ENCODE measurements at places on chromosomes 1 and 21.

DNA sequence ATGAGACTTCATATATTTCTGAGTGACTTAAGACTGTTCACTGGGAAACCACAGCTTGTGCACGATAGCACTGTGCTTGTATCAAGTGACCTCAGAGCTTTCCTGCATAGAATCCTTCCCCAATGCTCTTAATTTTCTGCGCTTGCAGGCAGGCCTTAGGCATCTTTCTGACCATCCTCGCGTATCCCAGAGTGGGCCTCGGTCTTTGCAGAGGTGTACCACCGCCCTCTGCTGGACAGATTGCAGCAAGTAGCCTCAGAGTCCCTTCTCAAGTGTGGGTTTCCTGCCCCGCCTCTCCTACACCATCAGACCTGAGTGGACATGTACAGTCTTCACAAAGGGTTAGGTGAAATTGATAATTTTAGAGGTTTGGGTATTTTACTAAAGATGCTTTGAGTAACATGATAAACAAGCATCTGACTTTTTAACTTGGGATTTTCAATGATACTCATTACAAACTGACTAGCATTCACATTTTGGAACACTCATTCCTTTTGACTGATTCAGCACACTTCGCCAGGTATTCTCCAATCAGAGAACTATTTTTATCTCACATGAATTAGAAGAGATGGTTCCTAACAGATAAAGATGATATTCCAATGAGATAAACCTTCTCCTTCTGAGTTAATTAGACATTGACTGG lies 246.5 kb upstream of the USP25 start:
- DNase-seq, result no peak

DNA sequence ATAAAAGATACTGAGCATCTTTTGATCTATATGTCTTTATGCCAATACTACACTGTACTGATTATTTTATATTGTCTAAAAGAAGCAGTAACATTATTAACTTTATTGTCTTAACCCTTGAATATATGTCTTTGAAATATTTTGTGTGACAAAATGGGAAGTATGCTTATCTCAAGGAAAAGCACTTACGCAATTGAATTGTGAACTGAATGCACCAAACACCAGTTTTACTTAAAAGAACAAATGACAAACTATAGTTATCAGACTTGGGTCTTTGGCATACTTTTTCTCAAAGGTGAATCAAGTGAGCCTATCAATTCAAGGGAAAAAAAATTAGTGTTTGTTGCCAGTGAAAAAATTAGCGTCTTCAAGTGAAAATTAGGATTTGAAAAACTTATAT lies 9.2 kb upstream of the SLC6A9 start:
- no peak for DNase-seq

GRCh38 chr1:193552274-193552673 lies 365.9 kb upstream of the B3GALT2 start:
- DNase-seq, result no peak

- no peak for DNase-seq
Observed at GRCh38 chr21:42117229-42117966, 46.3 kb downstream of the UMODL1 start.

- DNase-seq, result no peak
Observed at GRCh38 chr1:77540501-77541161, 141.8 kb downstream of the ZZZ3 start.

GRCh38 chr1:232188318-232188717 lies 441.6 kb downstream of the SIPA1L2 start:
- no peak for DNase-seq

GRCh38 chr1:119276558-119276957 lies 92.0 kb upstream of the HAO2 start:
- no peak for DNase-seq

DNA sequence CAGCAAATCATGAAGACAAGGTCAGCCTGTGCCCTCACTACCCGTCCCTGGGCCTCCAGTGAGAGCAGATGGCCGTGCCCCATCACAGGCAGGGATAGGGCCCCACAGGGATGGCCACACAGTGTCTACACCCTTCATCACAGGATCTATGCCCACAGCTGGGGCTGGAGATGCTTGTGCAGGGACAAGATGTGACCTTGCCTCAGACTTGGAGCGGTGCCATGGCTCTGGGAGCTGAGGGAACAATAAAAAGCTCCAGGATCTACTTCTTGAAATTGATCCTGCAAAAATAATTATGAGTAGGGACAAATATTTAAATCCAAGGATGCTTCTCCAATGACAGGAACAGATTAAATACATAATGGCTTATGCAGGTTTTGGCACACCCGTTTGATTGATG lies 25.4 kb upstream of the TCEA3 start:
- DNase-seq, result no peak

DNA sequence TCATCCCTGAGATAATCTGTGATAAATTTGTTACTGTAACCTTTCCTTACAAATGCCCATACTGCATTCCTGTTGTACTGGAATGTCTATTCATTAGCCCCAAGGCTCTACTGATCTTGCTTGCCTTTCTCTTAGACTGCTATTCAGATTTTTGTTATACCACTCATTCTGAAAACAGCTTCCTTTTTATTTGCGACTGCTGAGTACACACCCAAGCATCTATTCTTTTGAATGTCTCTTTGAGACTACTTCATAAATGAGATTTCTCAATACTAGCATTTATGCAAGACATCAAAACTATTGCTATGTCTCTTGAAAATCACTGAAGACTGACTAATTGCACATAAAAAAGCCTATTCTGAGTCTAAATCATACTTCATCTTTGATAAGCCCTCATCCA lies 38.6 kb downstream of the DENND1B start:
- no peak for DNase-seq

GRCh38 chr1:8415526-8416278 lies 97.8 kb downstream of the SLC45A1 start:
- no peak for DNase-seq

DNA sequence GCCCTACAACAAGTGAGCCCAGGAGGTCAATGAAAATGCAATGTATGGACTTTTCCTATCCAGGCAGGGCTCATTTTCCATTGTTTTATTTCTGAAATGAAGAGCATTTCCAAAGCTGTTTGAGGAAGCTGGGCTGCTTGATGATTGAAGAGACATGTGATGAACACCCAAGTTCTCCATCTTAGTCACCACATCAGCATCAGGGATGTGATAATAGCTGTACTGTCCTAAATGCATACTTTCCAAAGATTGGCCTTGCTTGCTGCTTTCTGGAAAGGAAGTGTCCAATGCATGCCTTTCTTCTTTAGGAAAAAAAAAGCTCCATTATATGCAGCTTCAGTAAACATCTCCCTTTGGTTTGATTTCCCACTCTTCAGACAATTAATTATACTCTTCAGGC lies 425.9 kb upstream of the RUNX1 start:
- DNase-seq, result no peak

- no peak for DNase-seq
Observed at GRCh38 chr1:204192046-204192445, 4.2 kb downstream of the KISS1 start.

GRCh38 chr1:221457685-221458446 lies 284.0 kb downstream of the DUSP10 start:
- DNase-seq, result no peak

- no peak for DNase-seq
Observed at GRCh38 chr1:202276920-202277319, 64.8 kb downstream of the UBE2T start.

GRCh38 chr1:229993060-229993459 lies 74.0 kb upstream of the GALNT2 start:
- DNase-seq, result no peak

DNA sequence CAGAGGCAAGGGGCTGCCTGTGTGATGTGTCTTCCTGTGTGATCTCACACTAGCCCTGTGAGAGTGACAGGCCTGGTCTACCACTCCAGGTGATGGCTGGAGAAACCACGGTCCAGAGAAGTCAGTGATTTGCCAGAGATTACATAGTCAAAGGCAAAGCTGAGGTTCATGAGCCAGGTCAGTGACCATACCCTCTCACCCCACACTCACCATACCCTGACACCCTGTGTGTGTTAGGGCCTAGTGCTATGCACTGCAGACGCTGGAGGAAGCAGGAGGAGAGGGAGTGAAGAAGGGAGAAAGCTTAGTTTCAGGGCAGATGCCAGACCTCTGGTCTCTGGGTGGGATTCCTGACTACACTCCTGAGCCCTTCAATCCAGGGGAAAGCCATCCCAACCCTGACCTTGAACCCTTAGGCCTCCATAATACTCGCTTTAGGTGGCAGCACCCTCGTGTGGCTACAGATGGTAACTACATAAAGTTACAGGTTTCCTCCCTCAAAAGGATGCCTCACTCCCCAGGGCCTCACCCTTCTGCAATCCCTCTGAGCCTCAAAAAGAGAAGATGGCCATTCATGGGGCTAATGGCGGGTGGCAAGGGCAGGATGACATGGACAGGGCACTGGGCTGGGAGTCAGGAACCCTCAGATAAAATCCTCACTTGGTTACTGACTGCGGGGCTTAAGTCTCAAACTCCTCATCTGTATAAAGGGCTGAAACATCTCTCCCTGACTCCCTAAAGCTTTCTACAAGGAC lies 20.8 kb upstream of the SDC3 start:
- DNase-seq, result no peak

DNA sequence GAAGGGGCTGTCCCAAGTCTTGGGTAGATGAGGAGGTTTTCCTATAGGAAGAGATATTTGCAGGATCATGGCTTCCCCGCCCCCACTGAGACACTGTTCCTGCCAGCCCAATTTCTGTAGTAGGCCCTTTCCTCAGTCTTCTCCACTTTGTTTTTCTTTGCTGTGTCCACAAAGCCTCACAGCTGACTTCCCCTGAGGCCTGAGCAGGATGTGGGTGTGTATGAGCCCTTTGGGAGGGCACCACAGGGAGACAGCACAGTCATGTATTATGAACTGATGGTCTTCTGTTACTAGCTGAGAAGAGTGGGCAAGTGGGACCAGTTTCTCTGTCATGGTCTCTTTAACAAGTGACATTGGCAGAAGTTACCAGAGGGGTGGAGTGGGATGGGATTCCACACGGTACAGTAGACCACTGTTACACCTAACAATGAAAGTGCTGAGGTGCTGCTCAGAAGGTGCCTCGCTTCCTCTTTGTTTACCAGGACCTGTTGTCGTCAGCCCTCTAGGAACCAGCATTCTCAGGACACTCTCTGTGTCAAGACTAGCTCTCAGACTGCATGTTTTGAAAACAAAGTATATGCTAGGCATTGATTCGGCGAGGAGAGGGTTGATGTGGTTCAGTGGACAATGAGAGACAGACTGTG lies 253.8 kb upstream of the HOOK1 start:
- DNase-seq, result no peak

GRCh38 chr21:28283641-28284490 lies 708.8 kb downstream of the LTN1 start:
- no peak for DNase-seq

DNA sequence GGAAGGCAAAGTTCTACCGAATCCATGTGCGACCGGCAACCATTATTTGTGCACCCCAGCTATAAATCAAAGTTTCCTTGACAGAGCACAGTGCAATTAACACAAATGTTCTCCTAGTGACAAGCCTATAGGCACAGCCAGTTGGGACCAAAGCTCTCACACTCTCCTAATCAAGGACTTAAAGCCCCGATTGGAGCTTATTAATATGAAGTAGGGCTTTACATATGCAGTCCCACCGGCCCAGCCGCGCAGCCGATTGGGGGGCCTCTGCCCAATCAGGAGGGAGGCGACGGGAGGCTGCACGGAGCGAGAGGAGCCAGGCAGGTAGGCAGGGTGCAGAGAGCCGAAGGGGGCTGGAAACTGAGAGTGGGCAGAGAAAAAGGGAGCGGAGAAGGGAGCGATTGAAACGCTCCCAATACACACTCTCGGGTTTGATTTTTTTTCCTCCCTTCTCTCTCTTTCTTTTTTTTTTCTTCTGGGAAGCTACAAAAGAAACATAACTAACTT lies at the start of gene ESRRG:
ESRRG (minus strand) TSS at position 156 of the 507 bp plus-strand sequence; CDS start at position 26, 130 bp downstream.
- no peak for DNase-seq

DNA sequence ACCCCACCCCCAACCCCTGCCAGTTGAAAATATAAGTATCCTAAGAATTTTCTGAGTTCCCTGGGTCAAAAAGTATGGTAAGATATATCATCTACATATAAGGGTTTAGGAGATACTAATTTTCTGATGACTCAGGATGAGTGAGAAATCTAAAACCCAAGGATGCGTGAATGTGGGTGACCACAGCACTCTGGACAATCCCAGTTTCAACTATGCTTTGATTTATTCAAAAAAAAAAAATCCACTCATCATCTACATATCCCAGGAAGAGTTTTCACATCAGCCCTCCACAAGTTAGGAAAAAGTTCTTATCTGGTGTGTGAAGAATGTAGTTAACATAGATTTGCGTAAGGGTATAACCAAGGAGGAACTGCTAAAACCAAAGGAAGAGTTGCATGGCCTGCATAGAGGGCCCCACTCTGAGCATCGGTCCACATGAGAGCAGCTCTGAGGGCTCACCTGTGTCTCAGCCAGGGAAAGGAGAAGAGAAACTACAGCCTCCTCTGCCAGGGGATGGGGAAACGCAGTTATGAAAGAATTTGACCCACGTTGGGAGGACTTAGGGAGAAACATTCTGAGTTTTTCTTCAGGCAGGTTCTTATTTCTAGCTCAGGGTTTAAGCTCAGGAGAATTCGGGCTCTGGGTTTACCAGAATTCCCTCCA lies 18.8 kb downstream of the LAMB3 start:
- DNase-seq, result no peak

- no peak for DNase-seq
Observed at GRCh38 chr21:43922949-43923348, 57.9 kb downstream of the AGPAT3 start.

DNA sequence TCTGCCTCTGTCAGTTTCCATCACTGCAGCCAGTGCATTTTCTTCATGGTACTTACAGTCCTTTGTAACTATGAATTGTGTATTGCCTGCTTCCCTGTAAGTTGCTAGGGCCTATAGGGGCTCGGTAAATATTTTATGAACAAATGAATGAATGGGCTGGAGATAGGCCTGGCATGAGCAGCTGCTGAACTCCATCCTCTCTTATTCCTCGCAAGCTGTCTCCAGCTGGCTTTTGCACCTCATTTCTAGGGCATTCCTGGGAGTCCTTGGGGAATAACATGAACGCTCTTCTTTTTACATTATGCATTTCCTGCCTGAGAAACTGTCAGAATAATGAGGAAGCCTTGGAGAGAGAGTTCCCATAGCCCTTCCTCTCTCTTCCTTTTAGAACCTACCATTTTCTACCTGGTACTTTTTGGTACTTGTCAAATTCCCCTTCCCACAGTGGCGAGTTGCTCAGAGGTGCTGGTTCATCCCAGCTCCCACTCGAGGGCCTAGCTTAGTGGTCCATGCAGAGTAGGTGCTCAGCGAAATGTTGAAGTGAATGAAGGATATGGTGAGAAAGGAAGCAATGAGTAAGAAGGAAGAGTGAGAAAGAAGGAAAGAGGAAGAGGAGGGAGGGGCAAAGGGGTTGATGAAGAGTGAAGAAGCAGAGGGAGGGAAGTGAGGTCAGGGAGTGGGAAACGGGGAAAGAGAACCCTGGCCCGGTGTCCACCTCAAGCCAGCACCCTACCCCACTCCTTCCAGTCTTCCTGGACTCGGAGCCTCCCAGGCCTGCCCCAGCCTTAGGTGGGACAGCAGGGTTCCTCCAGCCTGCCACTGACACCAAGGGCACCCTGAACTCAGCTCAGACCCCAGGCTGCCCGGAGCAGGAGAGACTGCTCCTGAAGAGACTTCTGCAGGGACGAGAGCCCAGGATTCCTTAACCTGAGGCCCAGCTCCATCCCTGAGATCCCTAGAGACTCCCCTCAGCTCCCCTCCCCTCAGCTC lies 29.6 kb downstream of the KCNC4 start:
- no peak for DNase-seq
